GM12864 (cell line): ENCODE measurements at places on chromosomes 6 and 20.

GRCh38 chr6:13355043-13355945, 27.0 kb upstream of the TBC1D7 start:
- peak; percentile 47 for DNase-seq

DNA sequence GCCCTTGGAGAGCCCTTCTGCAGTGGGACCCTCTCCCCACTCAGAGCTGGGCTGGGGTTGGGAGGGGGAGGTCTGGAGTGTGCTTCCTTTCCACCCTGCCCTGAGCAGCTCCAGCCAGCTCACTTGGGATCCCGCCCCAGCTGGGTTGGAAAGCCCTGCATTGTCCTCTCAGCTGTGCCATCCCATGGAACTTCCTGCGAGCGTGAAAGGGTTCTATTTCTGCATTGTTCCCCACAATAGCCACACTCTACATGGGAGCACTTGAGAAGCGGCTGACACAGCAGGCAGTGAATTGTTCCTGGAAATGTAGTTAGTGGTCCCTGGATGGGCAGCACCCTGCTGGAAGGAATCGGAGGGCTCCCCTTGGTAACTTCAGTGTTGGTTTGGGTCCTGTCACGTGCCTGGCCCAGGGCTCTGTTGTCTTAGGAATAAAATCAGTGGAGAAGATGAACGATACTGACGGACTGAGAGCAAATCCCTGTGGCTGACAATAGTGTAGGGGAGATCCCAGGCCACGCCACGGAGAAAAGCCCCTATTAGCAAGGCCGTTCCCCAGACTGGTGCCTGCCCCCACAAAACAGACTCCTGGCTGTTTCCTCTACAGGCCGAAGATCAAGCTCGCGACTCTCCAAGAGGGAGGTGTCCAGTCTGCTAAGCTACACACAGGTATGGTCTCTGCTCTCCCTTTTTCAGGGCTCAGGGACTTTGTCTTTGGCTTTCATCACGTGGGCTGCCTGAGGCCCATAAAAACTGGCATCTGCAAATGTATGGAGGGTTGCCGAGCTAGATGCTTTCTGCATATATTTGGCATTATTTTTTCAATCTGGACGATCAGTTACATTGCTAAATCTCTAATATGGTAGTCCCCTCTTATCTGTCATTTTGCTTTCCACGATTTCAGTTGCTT, 18.8 kb downstream of the DNMT3B start:
- DNase-seq = no peak

- no peak for DNase-seq
Observed at GRCh38 chr6:31350196-31351032, 6.6 kb downstream of the HLA-B start.

GRCh38 chr20:59151820-59152219, 11.8 kb upstream of the ZNF831 start:
- DNase-seq = no peak

- DNase-seq = no peak
Observed at GRCh38 chr6:56222499-56222898, 24.9 kb downstream of the COL21A1 start.

DNA sequence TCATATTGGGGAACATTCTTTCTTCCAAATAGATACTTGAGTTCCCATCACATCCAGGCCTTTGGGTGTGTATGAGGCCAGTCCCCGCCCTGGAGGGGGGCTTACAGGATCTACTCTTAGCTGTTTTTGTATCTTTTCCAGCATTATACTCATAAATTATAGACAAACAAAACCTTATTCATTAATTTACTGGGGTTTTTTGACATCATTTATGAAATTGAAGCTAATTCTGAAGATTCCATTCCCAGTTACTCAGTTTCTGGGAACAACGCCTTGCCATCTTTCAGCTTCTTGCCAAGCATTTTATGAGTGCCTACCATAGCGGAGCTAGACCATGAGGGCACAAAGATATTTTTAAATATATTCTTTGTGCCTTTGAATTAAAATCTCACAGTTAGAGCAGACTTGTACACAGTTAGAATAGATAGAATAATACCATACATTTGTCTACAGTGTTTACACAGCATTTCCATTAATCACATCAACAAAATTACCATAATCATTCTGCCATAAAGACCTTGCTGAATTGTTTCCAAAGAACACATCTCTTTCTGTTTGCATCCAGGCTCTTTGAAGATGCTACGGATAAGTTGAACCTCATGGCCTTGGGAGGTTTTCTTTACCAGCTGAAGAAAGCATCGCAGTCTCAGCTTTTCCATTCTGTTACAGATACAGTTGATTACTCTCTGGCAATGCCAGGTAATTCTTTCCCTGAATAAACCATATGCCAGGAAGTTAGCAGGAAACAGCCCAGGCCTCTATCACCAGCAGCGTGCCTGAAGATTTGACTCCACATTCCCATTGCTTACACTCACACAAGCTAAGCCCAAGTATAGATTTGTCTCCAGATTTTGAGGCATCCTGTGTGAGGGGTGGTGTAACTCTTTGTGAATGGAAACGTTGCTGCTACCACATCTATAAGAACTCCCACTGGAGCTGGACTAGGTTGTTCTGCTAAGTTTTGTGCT, 75.4 kb upstream of the PBOV1 start:
- DNase-seq = no peak

- DNase-seq = no peak
Observed at GRCh38 chr6:3205913-3206312, 21.5 kb downstream of the TUBB2B start.

GRCh38 chr20:63025534-63026331, 19.0 kb upstream of the BHLHE23 start:
- no peak for DNase-seq
